RWPE1 (cell line): ENCODE measurements at places on chromosomes 12 and 14.

- no peak for DNase-seq
Measured at GRCh38 chr14:31965071-31965734, 111.9 kb upstream of the ARHGAP5 start.

DNA sequence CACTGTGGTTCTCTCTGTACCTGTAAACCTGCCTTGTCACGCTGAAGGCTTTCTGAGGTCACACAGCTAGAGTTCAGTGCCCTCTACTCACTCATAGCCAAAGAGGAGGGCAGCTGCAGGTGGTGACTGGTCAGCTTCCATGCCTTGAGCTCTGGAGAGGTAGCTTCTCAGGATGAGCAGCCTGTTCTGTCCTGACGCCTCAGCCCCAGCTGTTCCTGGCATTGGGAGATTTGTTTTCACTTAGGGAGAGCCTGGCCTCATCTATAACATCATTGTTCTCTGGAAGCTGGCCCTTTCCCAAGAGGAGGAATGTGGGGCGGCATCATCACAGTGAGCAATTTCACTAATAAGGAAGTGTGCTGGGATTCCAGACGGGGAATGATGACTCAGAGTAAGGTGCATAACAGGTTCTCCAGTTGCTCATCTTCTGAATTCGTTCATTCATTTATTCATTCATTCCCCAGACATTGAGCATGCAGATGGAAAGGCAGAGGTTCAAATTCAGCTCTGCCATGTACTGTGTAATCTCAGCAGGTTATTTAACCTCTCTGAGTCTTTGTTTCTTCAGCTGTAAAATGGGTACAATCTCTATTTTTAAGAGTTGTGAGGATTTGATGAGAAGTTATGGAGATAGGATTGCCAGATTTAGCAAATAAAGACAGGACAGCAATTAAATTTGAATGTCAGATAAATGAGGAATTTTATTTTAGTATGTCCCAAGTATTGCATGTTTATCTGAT lies 255.8 kb upstream of the CRY1 start:
- DNase-seq = peak; percentile 92

DNA sequence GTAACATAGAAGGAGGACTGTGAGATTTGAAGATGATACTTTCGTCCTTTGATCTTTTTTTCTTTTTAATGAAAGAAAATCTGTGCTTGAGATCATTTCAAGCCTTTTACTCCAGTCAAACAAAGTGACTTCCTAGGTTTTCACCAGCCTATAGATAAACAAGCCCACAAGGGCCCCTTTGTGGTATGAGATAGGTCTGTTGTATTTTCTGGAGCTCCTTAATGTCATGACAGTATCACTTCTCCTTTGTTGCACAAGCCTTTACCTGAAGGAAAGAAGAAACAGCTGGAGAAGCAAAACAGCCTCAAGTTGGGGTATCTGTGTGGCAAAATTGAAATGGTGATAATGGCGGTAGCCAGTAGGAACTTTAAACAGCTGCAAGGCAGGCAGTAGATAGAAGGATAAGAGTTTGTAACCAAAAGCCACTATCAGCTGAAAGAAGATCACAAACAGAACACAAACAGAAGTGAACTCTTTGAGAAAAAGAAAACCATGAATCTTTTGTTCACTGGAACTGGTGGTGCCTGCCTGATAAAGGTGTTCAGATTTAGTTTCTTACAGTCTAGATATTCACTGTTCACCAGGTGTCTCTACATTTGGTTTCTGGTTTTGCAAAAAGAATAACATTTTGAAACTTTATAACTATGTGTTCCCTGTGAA lies 96.8 kb downstream of the LGR5 start:
- DNase-seq = no peak

GRCh38 chr12:67517181-67517887 lies 131.2 kb upstream of the DYRK2 start:
- peak; percentile 90 for DNase-seq

GRCh38 chr12:27915021-27915420 lies 57.5 kb downstream of the PTHLH start:
- DNase-seq = no peak

- peak; percentile 26 for DNase-seq
Measured at GRCh38 chr12:86613311-86613710, 357.1 kb upstream of the MGAT4C start.

- no peak for DNase-seq
Measured at GRCh38 chr14:69045857-69046475, 66.9 kb upstream of the ACTN1 start.

- DNase-seq = no peak
Measured at GRCh38 chr14:36229262-36229661, 52.7 kb upstream of the PTCSC3 start.

DNA sequence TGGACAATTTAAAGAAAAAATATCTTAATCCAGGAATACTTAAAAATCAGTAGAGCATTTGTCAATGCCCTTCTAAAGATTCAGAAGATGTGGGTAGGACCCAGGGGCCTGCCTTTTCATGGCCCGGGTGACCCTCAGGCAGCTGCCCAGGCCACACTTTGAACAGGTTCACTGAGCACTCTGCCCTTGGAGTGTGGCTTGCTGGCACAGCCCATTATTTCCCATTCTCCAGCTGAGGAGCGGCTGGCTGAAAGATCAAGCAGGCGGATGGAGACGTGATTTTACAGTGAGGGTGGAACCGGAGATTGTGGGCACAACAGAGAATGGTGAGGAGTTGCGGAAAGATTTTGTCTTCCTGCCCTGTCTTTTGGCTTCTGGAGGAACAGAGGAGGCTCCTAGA lies 7.1 kb upstream of the PRPH start:
- no peak for DNase-seq

GRCh38 chr12:56332512-56333196 lies 1.1 kb downstream of the PAN2 start:
- DNase-seq = no peak

DNA sequence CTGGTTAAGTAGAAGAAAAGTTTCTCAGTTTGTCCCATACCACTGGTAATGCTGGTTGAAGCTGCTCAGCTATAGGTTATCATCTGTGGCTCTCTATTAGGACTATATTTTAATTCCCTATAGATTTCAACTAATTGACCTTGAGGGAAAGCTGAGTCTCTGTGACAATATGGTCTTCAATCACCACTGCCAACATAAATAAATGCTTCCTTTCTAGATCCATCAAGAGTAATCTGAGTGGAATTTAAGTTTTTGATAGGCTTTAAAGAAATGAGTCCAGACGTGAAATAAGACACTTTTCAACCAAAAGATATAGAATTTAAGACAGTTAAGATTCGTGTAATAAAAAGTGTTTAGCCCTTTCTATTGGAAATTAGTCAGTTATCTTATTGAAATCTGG lies 63.5 kb upstream of the MYF6 start:
- no peak for DNase-seq

GRCh38 chr12:116856729-116857128 lies 24.5 kb downstream of the HRK start:
- no peak for DNase-seq

- no peak for DNase-seq
Measured at GRCh38 chr14:30520536-30520935, 38.4 kb upstream of the G2E3 start.

GRCh38 chr12:123242116-123242904 lies 9.1 kb downstream of the MTRFR start:
- DNase-seq = no peak

DNA sequence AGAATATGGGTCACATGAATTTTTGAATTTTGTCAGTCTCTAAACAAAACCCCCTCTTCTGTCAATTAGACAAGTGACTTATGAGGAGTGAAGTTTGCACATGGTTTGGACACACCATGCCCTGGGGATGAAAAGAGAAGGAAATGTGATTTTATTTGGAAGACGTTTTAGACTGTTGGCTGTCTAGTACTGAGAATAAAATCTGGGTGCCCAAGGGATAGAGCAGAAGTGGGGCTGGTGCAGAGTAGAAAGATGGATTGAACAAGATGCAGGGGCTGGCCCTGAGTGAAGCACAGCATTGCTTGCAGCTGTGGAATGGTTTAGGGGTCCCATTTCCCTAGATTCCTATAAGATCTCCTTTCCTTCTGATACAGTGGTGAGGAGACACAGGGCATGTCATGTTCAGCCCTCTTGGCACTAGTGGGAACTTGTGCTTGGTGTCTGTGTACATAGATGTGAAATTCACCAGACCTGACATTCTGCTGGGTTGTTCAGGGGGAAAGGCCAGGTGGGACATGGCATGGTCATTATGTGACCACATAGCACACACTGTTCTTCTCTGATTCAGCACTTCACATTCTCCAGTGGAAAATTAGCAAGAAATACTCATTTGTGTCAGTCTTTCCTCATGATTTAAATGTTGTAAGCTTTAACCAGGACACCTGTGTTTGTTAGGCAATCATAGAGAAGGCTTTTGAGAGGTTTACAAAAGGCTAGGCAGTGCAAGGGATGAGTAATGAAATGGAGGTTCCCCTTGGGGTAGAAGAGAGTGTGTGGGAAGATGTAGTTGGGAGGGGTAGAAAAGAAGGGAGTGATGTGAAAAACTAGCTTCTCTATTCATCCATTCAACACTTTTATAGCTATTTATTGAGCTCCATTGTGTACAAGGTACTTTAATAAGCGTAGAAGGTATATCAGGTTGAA lies 202.3 kb upstream of the IGF1 start:
- no peak for DNase-seq

DNA sequence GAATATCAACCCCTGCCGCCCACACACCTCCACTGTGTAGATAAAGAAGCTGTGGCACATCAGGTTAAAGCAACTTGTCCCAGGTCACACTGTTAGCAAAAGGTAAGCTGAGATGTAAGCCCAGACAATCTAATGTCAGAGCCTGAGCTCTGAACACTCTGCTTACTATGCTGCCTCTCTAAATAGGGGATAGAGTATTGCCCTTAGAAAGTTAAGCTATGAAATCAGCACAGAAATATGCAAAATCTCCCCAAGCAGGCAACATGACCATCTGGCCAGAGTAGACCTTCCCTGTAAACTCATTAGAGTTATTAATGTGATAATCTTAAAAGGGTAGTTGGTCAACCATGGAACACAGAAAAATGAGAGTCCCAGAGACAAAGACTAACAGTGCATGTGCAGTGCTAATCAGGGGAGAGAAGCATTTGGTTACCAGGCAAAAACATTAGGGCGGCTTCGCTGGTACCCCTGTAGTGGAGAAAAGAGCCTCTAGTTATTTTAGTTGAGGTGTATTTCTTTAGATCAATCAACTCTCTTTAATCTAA lies 171.0 kb downstream of the BTG1 start:
- no peak for DNase-seq

DNA sequence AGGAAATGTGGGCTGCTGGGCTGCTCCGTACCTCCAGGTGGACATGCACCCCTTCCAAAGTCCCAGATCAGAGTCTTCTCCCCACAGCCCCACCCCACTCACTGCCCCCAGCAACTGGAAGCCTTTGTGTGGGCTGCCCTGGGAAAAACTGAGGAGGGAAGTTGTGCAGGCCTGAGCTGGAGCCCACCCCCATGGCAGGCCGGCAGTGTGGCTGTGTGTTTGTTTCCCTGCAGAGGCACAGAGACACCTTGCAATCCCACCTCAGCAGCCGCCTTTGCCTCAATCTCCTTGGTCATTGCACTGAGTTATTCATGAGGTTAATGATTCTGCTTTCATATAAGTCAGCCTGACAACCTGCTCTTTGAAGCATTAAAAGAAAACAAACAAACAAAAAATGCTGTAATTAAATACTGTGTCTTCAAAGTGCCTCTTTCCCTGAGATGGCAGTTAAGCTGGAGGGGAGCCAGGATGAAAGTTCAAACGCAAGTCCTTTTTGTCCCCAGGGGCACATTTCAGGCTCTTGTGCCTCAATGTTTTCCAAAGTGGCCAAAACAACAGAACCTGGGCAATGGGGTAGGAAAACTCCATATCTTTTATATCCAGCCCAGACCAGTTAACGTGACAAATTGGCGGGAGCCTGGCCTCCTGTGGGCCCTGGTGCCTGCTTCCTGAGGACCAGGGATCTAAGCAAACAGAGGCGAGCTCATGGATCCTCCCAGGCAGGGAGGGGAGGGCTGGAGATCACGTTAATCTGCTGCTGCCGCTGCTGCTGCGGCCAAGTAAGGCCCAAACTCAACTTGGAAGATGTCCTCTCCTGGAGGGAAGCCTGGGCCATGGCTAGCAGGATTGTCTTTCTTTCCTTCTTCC lies 51.9 kb upstream of the TSPAN11 start:
- no peak for DNase-seq

DNA sequence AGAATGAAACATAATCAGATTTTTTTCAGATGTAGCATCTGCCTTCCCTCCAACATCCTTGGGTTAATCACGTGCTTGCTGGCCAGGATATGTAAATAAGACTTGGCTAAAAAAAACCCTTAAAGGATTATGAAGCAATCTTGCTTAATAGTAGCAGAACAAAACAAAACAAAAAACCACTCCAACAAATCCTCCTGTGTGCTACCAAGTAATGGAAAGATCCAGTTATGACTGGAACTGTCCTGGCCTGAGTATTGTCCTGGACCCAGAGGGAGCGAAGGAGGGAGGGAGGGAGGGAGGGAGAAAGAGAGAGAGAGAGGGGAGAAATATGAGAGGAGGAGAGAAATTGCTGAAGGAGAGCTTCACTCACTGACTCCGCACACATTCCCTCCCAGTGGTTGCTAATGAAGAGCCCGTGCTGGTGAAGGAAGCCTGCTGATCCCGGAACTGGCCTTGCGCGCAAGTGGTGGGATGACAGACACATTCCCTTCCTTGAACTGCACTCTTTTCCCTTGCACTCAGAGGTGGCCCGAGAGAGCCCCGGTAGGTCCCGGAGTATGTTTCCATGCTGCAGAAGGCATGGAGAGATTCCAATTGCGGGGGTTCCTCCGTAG lies 57.2 kb downstream of the HMGA2 start:
- no peak for DNase-seq

- no peak for DNase-seq
Measured at GRCh38 chr14:58717813-58718212, 80.1 kb downstream of the DACT1 start.

DNA sequence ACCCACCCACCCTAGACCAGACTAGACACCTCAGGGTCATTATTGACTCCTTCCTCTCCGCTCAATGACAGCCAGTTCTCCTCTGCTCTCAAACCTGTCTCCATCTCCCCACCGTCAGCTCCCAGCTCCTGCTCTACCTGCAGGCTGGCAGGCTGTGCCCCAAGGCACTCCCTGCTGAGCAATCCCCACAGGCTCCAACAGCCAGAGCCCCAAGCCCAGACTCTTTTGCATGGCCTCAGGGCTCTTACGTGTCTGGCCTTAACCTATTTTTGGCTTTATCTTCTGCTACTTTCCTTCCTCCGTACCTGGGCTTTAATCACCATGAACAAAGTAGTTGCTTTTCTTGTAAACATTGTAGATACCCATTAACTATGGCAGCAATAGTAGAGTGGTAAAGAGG lies 162.9 kb upstream of the PRMT8 start:
- no peak for DNase-seq

- DNase-seq = no peak
Measured at GRCh38 chr14:85895603-85896002, 365.7 kb downstream of the FLRT2 start.

DNA sequence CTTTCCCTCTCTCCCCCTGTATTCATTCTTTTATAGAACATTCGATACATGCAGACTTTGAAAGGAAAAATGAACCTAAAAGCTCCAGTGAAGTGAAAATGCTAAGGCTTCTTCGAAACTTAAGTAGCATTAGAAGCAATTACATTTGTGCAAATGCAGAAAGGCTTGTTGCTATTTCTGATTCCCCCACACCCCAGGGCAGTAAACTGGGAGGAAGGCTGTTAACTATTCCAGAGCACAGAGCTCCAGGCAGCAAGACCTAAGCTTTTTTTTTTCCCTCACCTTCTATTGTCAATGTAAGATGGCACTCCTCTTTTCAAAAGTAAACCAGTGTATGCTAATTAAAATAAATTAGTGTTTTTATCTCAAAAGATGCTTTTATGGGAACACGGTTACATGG lies 448.9 kb upstream of the TBX3 start:
- no peak for DNase-seq

GRCh38 chr14:67641902-67642749 lies 22.4 kb downstream of the ARG2 start:
- DNase-seq = no peak
